ENCODE measurements at places on chromosomes 2 and 18.
A peak's percentile ranks its signal among the peaks of the same experiment; 100 is the strongest.

GRCh38 chr2:207660994-207661393 lies 35.8 kb upstream of the METTL21A start:
- no peak for DNase-seq

GRCh38 chr2:175195012-175195411 lies 13.5 kb upstream of the ATP5MC3 start:
- no peak for DNase-seq

- no peak for DNase-seq
Observed at GRCh38 chr18:2508155-2508554, 63.1 kb downstream of the METTL4 start.

DNA sequence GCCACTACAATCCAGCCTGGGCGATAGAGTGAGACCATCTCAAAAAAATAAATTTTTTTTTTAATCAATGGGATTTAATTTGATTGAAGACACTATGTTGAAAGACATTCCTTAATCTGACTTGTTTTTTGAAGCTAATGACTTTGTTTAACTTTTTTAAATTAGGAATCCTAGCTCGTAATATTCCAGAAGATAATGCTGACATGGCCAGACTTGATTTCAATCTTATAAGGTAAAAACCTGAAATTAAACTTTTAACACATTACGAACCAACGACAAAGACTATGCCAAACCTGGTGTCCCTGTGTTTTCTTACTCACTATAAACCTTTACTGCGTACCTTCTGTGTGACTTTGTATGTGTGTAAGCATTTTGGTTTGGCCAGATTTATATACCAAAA lies 7.6 kb downstream of the ATIC start:
- no peak for DNase-seq

GRCh38 chr2:170771421-170771937 lies 1.3 kb downstream of the ERICH2 start:
- no peak for DNase-seq

DNA sequence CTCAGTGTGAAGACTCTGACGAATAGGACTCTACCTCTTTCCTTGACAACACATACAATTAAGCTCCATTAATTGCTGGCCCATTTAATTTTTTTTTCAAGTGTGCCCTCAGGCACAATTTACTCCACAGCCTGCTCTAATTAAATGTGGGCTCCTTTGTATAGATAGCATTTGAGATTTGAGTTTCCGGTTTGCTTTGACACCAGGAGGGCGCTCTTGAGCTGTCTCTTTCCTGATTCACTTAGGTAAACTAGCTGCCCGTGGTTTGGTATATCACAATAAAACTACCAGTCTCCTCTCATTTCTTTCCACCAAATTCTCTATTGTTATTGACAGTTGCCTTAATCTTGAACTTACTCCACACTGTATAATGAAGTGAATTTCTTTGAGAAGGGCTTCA lies 666.0 kb downstream of the DSC3 start:
- no peak for DNase-seq

GRCh38 chr18:27794181-27794926 lies 382.6 kb downstream of the CDH2 start:
- DNase-seq: no peak

DNA sequence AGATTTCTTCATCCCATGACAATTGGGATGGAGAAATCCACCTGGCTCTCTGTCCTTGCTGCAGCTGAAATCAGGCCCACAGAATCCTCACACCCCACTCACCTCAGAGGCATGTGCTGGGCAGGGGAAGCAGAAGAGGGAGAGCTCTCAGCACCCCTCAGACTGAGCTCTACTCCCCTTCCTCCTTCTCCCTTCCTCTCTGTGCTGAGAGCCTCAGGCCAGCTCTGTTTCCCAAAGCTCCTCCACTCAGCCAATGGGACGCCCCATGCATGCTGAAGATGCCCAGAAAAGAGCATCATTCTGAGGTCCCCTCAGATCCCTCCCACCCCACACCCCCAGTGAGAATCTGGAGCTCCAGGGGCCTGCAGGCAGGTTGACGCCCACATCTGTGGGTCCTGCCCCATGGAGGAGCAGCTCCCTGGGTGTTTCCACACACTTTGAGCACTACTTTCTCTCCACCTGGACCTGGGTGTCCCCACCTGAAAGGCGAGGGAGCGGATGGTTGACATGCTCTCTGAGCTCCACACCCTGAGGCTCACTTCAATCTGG lies 637.7 kb upstream of the ID2 start:
- no peak for DNase-seq

DNA sequence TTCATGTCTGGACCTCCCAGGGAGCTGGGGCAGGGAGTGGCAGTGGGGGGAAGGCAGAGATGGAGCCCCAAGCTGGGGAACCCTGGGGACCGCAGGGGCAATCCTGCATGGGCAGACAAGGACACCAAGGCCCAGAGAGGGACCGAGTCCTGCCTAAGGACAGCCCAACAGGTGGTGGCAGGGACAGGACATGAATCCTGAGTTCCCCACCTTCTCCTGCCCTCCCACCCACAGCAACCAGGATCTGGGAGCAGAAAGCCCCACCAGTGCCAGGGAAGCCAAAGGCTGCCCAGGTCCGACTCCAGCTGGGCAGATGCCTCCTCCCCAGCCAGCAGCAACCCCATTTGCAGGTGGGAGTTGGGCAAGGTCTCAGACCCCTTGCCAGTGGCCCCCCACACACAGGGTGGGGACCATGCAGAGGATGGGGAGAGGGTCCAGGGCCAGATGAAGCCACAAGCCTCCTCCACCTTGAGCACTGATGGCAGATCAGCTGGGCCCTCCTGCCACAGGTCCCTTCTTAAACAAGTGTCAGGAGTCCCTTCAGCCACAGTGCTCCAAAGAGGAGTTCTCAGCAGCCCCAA lies 6.3 kb downstream of the ADRA2B start:
- no peak for DNase-seq

- DNase-seq: no peak
Observed at GRCh38 chr2:233593201-233593600, 24.2 kb upstream of the UGT1A8 start.

- peak; percentile 20 for DNase-seq
Observed at GRCh38 chr2:148812306-148812705, 62.7 kb upstream of the KIF5C start.

- no peak for DNase-seq
Observed at GRCh38 chr18:45034179-45034578, 353.5 kb downstream of the SETBP1 start.

- DNase-seq: no peak
Observed at GRCh38 chr2:101722864-101723263, 25.4 kb downstream of the MAP4K4 start.

GRCh38 chr2:1806254-1806653 lies 61.9 kb upstream of the PXDN start:
- no peak for DNase-seq

- no peak for DNase-seq
Observed at GRCh38 chr2:158921599-158922408, 46.6 kb upstream of the TANC1 start.

- peak; percentile 78 for DNase-seq
Observed at GRCh38 chr2:174635776-174636404, 38.3 kb upstream of the WIPF1 start.

Data from fibroblast of skin of right biceps (primary cell).